ENCODE measurements at places on chromosomes 5 and 9.

DNA sequence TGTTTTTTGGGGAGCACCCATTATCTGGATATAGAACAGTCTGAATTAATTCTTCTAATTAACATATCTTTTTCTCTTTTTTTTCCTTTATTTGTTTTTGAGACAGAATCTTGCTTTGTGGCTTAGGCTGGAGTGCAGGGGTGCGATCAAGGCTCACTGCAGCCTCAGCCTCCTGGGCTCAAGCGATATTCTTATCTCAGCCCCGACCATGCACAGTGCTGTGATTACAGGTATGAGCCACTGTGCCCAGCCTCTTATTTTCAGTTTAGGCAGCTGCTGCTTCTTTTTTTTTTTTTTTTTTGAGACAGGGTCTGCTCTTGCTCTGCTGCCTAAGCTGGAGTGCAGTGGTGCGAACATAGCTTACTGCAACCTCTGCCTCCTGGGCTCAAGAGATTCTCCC is 20.2 kb downstream of the UBE2R2 start:
- DNase-seq, result no peak

DNA sequence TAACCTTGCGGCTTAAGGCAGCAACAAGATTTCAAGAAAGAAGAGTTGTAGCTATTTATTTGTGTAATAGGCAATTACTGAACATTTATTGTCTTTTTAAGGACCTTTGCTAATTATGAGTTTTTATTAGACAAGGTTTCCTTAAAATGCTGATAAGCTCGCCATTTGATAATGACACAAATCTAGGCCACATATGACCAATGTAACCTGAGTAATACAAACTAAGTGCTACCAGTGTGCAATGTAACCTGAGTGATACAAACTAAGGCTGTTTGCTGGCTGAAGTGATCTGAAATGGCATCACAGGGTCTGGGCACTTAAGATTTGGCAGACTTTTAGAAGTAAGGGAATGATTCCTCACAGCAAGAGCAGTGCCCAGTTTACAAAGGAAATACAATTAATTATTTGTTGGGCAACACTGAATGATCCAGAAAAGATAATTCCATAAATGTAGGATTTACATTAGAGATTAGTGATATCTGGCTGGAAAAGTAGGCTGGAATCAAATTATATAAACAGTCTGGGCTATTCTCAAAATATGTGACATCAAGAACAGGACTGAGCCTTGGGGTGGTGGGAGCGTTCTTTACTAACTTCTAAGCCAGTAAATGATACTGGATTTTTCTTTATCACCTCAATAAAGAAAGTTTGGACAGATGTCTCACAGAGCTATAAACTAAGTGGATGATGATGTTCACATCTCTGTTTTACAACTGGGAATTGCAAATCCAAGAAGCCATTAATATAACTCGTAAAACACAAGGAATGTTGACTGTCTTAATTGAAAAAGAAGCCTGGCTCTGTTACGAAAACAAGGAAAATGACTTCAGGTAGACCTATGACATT is 54.8 kb downstream of the MRPS27 start:
- DNase-seq, result no peak

DNA sequence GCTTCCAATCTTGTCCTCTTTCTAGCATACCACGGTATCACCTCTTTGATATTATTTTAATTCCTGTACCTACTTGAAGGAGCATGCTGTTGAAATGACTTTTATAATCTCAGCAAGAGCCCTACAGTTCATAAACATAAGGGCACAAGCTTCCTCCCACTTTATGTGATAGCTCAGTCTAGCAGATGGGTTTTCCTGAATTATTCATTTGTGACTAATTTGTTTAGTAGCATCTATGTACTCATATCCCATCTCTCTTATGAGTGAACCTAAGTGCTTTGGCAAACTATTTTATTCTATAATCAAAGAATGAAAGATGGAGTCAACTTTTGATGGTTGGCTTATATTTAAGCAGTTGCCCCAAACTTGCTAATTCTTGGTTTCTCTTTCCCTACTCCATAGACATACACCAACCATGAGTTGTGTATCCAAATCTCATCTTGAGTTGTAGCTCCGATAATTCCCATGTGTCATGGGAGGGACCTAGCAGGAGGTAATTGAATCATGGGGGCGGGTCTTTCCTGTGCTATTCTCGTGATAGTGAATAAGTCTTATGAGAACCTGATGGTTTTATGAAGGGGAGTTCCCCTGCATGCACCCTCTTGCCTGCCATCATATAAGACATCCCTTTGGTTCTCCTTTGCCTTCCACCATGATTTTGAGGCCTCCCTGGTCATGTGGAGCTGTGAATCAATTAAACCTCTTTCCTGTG is 17.7 kb downstream of the TXNDC8 start:
- DNase-seq, result no peak

DNA sequence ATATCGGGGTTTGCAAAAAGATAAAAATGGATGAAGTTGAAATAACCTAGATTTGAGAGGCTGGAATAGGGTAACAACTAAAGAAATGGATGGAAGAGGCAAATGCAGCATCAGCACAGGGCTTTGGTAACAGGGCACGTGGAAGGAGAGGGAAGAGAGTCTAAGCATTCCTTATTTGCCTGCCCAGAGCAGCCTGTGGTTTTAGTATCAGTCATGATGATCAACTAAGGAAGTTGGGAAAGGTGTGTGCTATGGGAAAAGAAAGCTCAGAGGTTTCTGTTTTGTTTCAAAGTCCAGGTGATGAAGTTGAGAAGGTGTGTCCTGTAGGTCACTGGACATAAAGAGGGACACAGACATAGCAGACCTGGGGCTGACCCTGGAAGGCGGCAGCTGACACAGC is 28.8 kb downstream of the GAS1 start:
- DNase-seq, result no peak

DNA sequence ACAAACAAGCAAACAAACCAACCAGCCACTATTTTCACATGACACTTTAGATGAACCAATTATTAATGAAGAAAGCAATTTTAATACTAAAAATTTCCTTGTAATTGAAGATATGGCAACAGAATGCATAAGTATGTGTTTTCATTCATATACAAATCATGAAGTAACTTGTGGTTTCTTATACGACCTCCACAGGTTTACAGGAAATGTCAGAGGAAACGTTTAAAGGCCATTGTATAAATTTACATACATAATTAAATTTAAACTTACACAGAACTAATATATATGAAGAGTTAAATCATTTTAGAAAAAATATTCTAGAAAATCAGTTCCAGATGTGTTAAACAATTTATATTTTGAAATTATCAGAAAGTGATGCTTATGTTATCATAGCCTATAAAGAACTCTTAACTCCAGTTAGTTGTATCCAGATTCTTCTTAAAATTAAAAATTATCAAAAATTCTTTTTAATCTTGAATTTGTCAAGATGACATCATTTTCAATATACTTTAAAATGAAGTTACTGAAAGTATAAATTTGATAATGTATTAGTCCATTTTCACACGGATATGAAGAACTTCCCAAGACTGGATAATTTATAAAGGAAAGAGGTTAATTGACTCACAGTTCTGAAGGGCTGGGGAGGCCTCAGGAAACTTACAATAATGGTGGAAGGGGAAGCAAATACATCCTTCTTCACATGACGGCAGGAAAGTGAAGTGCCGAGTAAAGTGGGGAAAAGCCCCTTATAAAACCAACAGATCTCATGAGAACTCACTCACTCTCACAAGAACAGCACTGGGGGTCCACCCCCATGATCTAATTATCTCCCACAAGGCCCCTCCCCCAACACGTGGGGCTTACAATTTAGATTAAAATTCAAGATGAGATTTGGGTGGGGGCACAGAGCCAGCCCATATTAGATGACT is 192.0 kb downstream of the PIK3R1 start:
- DNase-seq, result no peak

Data from fibroblast of skin of right biceps (primary cell).